T47D (cell line): ENCODE measurements at places on chromosomes 6 and 20.
A peak's percentile ranks its signal among the peaks of the same experiment; 100 is the strongest.

GRCh38 chr6:68343901-68344300 is 291.2 kb upstream of the ADGRB3 start:
- DNase-seq: peak; percentile 84

DNA sequence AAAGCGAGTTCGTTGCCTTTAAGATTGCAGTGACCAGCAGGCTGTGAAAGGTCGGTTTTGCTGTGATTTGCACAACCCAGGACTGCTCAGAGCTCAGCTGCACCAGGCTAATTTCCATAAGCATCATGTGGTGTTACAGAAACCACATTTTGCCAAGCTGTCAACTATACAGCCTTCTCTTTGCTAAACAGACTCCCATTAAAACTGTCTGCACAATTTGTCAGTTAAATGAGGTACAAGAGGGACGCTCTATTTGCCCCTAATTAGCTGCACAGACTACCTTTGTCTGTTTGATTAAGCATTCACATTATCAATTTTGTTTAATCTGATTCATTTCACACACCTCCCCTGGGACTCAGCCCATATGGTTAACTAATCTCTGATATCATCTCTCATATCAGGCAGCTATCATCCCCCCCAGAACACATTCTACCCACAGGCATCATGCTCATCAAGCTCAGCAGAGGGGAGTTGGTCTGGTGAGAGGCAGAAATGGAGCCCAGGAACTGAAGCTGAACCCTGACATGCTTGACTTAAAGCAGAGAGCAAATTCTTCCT is 62.1 kb downstream of the OLIG3 start:
- no peak for DNase-seq

GRCh38 chr6:152605342-152605741 is 31.8 kb downstream of the SYNE1 start:
- DNase-seq: no peak

DNA sequence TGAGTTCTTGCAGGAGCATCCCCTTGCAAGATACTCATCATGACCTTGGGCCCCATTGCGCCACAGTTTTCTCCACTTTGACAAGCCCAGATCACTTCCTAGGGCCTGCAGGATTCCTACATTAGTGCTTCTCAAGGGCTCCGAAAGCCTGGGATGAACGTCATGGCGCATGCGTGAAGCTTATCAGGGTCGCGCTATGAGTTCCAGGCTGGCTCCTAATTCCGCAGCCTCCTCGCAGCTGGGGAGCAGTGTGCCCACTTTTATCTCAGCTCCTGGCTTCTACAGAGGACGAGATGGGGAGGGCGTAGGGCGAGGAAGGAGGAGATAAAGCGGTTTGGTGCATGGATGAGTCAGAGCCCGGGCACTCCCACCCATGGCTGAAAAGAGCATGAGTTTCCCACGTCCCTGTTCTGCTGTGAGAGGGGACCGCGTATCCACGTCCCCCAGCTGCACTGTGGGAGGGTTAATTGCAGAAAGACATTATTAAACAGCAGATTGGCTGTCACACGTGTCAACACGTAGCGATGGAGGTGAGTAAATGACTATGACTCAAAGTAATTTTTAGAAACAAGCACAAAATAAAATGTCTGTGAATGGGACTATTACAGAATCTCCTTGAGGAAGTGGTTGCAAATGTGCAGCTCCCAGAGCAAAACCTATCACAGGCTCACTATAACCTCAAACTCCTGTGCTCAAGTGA is 72.9 kb upstream of the DSP start:
- no peak for DNase-seq

DNA sequence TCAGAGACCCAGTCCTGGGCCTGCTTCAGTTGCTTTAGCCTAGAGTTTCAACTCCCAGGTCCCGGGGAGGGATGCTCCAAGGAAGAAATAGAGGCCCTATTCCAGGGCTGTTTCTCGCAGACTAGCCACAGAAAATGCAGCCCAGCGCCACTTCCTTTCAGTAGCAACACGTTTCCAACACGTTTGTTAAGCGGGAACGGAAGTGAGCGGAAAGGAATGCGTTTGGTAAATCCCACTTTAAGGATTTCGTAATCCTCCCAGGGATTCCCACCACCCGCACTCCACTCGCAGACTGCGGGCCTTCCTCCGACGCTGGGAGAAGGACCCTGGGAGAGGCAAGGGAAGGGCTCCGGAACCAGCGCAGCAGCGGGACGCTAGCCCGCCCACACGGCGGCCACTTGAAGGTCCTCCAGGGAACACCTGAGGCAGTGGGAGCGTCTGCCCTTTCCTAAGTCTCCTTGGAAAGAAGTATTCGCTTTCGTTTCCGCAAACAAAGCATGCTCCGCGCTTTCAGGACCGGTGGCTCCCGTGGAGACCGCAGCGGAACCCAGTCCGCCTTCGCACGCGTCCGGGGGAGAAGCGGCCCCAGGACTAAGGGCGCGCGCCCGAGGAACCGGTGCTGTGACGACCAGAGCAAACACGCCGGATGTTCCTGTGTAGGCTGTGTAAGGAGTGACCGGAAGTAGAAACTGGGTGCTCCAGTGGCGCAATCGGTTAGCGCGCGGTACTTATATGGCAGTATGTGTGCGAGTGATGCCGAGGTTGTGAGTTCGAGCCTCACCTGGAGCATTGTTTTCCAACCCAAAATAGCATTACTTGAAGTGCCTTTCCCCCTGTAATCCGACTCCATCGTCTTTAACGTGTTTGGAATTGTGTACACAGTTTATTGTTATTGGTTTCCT is 227.6 kb upstream of the PRSS16 start:
- DNase-seq: peak; percentile 76

- no peak for DNase-seq
Observed at GRCh38 chr6:66970373-66970772, 1263.3 kb upstream of the EYS start.

DNA sequence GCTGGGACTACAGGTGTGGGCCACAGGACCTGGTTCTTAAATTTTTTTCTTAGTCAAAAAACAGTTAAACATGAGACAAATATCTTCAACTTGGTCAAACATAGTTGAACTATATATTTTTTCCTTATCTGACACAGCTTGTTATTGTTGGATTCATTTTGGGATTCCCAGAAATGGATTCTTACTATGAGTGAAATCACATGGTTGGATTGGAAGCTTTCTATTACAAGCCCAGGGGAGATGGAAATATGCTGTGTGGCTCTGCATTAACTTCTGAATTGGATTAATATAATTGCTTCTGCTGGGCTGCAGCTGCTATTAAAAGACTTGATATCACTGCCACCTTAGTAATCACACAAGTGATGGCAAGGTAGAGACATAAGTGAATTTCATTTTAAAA is 126.4 kb upstream of the DUSP22 start:
- no peak for DNase-seq

- DNase-seq: no peak
Observed at GRCh38 chr6:115882771-115883170, 177.9 kb downstream of the FRK start.

DNA sequence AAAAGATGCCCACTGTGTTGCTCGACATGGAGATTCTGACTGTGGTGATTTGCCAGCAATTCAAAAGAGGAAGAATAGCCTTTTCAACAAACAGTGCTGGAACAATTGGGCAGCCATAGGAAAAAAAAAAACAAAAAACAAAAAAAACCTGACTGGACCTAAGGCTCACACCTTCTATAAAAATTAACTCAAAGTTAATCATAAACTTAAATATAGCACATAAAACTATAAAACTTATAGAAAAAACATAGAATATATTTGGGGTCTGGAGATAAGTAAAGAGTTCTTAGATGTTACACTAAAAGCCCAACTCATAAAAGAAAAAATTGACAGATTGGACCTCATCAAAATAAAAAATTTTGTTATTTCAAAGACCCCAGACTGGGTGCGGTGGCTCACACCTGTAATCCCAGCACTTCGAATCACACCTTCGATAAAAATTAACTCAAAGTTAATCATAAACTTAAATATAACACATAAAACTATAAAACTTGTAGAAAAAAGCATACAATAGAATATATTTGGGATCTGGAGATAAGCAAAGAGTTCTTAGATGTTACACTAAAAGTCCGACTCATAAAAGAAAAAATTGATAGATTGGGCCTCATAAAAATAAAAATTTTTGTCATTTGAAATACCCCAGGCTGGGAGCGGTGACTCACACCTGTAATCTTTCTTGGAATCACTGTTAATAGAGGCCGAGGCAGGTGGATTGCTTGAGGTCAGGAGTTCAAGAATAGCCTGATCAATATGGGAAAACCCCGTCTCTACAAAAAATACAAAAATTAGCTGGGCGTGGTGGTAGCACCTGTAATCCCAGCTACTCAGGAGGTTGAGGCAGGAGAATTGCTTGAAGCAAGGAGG is 115.6 kb upstream of the FAM83B start:
- DNase-seq: no peak

DNA sequence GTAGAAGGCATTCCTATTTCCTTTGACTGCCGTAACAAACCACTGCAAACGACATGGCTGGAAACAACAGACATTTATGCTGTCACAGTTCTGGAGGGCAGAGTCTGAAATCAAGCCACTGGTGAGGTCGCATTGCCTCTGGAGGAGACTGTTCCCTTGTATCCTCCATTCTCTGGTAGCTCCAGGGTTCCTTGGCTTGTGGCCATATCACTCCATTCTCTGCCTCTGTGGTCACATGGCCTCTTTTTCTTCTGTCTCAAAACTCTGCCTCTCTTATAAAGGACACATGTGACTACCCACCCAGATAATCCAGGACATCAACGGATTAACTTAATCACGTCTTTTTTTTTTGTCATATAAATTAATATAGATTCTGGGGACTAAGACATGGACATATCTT is 84.4 kb downstream of the LYRM2 start:
- no peak for DNase-seq

DNA sequence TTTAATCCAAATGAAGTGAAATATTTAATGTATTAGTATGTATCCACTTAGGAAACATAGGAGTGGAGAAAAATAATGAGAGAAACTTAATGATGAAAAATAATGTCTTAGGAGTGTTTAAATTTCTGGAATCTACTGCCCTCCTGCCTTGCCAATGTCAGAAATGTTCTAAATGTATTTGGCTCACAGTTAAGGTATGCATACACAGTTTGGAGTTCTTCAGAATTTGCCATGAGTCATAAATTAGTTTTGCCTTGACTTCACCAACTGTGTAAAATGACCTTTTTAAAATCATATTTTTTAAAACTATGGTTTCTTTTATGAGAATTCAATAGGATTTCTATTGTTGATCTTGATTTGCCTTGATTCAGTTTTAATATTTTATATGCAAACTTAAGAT is 191.7 kb upstream of the HSF2 start:
- no peak for DNase-seq

DNA sequence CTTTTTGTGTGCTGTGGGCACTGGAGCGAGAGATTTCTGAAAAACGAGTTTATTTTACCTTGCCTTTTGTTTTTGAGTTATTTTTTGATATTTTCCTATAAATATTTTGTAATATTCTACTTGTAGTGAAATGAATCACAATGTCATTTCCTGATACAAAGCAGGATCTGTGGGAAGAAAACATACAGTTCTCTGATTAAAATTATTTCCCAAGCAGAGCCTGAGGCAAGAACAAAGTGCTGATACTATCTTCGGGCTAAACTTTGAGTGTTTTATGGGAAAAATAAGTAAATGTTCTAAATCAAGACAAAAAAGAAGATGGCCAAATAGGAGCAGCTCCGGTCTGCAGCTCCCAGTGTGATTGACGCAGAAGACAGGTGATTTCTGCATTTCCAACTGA is 33.7 kb upstream of the ELOVL5 start:
- DNase-seq: no peak

DNA sequence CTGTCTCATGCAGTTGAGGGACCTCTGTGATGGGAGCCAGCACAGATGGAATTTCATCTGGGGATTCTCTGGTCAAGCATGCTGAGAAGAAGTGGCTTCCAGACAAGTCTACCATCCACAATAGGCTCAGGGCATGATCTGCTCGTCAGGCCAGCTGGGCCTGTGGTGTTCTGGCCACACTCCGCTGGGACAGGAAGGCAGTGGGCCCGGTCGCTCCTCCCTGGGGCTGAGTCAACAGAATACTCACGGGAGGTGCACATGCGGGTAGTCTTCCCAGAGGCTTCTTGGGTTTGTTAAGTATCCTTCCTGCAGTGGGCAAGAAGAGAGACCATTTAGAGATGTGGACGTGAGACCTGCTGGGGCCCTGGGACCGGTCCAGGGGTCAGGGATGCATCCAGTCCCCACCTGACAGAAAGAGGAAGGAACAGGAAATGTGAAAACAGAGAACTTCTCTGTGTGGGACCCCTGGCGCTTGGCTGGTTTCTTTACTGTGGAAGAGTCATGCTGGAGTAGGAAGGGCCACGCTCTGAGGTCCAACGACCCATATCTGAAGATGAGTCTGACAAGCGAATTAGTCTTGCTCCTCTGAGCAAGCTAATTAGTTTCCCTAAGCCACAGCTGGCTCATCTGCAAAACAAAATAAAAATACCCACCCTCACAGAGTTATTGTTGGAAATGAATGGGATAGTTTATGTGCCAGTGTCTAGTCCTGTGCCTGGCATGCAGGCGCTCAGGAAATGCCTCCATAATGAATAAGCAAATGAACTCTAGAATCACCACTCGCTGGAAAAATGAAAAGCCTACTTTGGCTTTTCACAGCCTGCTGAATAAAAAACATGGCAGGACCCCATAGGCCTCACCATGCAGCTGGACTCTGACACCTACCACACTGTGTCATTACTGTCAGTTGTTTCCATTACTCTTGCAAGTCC is 67.3 kb downstream of the TRAM2 start:
- DNase-seq: no peak

DNA sequence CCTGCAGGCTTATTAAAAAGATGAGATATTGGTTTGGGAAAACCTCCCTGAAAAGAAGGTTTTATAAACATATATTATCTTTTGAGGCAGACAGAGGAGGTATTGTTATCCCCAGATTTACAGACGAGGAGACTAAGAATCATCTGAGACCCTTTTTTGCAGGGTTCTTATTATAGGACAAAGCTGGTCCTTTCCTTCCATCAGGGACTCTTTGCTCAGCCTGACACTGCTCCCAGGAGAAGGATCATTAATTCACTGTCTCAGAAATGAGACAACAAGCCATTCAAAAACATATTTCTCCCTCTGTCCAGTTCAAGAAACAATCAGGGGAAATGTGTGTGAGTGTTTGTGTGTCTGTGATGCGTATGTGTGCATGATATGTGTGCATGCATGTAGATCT is 33.5 kb downstream of the HIVEP2 start:
- DNase-seq: no peak

GRCh38 chr6:4607793-4608192 is 168.4 kb upstream of the CDYL start:
- no peak for DNase-seq

GRCh38 chr6:397604-398003 is 6.1 kb downstream of the IRF4 start:
- no peak for DNase-seq

- no peak for DNase-seq
Observed at GRCh38 chr20:23032750-23033078, 2.4 kb upstream of the SSTR4 start.

DNA sequence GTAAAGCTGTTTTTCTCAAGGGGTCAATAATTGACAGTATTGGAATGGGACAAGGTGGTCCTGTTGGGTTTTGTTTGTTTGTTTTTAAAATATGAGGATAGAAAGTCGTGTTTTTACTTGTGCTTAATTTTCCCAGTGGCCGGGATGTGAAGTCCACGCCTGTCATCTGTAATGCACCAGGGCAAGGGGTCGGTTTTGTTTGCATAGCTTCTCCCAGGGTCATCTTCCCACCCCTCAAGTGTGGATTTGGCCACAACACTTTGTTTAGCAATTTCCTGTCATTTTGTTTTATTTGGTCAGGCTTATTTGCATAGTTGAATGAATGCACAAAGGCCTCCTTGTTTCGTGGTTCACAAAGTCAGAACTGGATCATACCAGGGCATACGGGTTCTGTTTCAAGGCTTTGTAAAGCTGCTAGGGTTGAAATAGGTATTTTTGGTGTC is 29.8 kb downstream of the SYNJ2 start:
- no peak for DNase-seq
